Substantia nigra (tissue), 51 donors: ENCODE measurements at places on chromosomes 5 and 9.

- no peak for DNase-seq
Observed at GRCh38 chr5:65142511-65143011, 339.2 kb downstream of the ADAMTS6 start.

- DNase-seq: no peak
Observed at GRCh38 chr9:15211815-15212495, 95.1 kb downstream of the TTC39B start.

DNA sequence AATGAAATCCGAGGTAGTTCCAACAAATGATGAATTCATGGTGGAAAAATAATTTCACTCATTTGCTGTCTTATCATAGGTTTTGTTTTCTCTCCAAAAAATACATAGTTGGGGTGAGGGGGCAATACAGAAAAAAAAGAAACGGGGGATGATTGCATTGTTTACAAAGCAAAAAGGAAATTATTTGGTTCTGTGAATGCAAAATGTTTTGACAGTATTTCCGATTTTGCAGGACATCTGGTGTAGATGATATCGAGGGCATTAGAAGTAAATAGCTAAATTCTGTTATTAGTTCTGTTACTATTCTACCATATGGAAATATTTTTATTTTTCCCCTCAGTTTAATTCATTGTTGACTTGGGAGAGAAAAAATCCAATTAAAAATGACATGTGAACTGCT, 201.7 kb downstream of the MARCHF11 start:
- no peak for DNase-seq

GRCh38 chr9:133677126-133678010, 41.2 kb downstream of the DBH start:
- DNase-seq: no peak

GRCh38 chr9:21481470-21482056, 550 bp downstream of the IFNE start:
- no peak for DNase-seq

DNA sequence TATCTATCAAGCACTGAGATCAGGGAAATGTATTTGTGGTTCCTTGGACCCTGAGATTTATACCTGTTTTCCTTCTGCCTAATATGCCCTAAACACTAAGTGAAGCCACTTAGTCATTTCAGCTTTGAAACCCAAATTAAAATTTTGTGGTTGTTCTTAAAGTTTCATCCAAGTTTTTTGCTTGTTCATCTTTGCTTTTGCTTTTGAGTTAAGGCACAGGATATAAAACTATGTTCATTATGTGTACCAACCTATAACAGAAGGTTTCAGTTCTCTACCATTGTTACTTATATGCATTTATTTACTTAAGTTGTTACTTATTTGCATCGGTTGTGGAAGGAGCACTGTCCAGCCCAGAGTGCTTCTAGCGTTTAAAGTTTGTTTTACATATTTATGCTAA, 382.3 kb downstream of the PTPRD start:
- no peak for DNase-seq

GRCh38 chr9:91903126-91903911, 46.7 kb downstream of the ROR2 start:
- peak; percentile 30 for DNase-seq

DNA sequence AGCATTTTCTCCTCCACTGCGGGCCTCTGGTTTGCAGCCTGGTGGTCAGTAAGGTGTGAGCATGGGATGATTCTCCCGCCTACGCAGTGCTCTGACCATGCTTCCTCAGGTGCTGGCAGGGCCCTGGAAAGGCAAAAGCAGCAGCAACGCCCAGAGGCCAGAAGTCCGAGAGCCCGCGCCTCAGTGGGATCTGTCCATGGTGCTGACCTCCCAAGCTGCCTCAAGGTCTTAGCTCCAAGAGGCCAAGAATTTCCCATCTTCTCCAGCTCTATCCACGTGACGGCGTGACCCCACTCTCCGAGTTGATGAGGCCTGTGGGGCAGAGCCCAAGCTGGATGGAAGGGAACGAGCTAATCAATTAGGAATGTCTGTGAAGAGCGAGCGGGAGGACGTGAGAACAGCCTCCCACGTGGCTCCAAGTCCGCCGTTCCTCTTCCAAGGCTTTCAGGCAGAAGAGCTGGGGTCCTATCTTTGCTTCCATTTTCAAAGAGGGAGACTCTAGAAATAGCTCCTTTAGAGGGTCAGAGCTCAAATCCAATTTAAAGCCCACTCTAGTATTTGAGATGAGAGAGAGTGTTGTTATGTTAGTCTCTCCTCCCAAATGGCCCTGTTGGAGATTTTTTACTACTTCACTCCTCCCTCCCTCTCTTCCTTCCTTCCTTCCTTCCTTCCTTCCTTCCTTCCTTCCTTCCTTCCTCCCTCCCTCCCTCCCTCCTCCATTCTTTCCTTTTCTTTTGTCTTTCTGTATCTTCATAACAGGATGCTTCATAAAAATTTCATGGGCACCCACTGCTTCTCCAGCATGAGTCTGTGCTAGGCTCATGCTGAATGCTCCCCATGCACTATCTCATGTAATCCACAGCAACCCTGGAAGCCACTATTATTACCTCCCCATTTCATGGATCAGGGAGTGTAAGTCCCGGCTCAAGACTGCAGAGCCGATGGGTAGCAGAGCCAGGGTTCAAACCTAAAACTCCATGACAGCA, 69.3 kb downstream of the OLFM1 start:
- DNase-seq: no peak

DNA sequence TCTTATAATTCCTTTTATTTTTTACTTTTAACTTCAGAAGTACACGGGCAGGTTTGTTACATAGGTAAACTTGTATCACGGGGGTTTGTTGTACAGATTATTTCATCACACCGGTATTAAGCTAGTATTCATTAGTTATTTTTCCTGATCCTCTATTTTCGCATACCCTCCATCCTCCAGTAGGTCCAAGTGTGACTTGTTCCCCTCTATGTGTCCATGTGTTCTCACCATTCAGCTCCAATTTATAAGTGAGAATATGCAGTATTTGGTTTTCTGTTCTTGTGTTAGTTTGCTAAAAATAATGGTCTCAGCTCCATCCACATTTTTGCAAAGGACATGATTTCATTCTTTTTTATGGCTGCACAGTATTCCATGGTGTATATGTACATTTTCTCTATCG, 43.1 kb upstream of the IFNE start:
- DNase-seq: no peak

DNA sequence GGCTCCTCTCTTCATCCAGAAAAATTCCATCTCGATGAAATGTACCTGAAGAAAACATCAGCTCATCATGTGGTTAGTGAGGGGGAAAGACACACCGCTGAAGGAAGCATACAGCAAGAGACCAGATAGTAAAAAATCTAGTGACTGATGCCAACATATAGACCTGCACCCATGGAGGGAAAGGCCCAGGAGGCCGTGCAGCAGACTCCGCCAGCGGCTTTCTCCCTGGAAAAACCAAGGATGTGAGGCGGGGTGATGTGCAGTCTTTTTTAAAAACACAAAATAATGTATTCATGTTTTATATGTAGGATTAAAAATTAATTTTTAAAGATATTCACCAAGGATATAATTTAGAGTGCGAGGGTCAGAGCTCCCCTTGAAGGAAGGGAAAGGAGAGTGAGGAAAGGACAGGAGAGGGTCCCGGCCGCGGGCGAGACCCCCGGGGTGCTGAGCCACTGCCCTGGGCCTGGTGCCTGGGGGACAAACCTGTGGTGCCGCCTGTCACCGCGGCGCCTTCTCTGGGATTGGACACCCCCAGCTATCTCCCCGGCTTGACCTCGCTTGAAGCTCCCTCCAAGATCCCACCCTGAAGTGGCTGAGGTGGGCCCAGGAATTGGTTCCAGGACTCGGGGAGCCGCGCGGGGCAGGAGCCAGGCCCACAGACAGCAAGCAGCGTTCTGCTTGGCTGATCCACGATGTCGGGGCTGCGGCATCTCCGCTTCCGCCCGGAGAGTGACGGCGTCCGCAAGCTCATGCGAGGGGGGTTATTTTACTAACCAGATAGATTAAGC, 12.1 kb upstream of the UNC5A start:
- DNase-seq: no peak

DNA sequence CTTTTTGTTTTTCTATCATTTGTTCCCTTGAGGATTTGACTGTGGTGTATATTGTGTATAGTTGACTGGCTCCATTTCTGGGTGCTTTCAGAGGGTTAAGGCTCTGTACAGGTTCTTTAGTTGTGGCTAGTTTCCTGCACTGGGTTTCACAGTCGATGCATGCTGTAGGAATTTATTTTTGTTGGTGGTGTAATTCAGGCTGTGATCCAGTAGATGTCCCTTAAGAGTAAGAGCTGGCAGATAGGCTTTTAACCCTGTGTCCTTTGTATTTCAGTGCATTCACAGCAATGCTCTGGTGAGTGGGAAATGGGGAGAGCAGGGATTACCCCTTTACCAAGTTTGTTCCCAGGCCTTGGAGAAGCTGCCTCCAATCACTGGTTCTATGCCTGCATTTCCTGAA, 112.9 kb downstream of the SPATA31D1 start:
- no peak for DNase-seq

DNA sequence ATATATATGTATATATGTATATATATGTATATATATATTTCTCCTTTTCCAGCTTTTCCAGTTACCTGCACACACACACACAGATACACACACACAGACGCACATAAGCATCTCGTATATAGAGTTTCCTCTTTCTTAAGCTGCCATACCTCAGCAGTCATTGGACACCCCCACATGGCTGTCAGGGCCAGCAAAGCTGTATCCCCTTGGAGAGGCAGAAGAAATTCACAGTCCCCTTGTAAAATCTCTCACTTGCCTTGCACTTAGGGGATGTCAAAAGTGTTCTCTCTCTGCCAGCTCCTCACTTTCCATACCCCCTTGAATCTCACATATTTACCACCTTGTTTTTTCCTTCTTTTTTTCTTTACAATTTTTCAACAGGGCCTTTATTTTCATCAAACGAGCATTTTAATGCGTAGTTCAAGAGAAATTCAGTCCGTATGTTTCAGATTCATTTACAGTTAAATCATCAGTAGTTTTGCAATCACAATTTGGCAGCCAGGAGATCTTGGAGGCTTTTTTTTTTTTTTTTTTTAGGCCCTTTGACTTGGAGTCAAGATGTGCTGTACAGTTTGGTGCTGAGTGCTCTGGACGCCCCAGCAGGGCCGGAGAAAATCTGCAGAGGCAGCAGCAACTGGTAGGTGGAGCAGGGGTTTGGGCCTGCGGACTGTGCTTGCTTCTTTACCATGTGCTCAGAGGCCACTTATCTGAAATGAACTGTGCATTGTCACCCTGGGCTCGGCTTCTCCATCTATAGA, 244.9 kb upstream of the KLF4 start:
- DNase-seq: no peak

DNA sequence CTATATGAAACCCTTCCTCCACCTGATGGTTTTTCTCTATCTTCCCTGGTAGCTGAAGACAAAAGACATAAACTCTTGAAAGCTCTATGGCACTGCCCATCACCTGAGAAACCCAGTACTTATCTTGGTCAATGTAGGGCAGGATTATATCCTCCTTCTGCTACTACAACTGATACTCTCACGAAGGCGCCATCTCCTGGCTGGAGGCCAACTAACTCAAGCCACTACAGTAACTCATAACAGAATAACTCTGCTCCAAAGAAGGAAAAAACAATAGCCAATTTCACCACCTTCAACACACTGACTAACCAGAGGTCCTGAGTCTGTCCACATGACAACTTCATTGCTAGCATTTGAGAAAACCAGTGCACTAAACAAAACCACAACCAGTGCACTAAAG, 409.2 kb downstream of the CETN3 start:
- no peak for DNase-seq

GRCh38 chr5:57955511-57955910, 472.9 kb upstream of the ACTBL2 start:
- no peak for DNase-seq

GRCh38 chr5:35890021-35891020, 33.6 kb downstream of the IL7R start:
- DNase-seq: no peak

- DNase-seq: no peak
Observed at GRCh38 chr9:132078699-132079356, 839 bp downstream of the MED27 start.

DNA sequence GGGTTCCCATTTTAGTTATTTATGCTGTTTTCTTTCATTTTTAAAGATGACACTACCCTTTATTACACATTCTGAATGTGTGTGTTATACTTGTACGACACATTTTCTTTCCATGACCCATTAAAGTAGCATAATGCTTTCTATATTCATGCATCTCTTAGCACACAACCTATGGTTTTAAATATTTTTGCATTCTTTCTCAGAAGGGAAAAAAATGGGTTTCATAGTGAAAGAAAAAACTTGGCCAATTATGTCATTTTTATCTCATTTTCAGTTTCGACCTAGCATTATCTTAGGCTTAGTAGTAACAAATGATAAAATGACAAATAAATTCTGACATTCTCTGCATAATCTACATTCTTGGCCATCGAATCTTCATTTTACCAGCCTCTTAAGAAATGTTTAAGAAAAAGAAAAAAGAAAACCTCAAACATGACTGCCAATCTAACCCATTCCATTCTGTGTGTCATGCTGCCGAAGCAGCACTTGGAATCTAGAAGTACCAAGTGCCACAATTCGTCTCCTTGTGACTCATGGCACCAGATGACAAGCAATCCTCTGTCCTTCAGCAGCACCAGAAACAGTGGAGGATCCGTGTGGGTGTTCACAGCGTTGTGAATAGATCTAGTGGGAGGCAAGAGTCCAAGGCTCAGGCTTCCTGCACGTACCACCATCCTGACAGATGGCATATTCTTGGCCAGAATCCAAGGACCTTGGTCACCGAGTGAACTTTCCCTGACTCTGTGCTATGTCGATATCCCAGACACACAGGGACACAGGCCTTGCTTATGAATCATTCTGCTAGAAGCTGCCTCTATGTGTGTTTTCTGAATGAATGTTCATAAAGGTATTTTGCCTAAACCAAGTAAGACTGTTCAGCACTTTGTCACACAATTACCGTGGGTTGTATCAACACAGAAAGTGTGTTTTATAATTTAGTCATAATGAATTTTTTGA, 502.7 kb downstream of the NR2F1-AS1 start:
- peak; percentile 49 for DNase-seq

DNA sequence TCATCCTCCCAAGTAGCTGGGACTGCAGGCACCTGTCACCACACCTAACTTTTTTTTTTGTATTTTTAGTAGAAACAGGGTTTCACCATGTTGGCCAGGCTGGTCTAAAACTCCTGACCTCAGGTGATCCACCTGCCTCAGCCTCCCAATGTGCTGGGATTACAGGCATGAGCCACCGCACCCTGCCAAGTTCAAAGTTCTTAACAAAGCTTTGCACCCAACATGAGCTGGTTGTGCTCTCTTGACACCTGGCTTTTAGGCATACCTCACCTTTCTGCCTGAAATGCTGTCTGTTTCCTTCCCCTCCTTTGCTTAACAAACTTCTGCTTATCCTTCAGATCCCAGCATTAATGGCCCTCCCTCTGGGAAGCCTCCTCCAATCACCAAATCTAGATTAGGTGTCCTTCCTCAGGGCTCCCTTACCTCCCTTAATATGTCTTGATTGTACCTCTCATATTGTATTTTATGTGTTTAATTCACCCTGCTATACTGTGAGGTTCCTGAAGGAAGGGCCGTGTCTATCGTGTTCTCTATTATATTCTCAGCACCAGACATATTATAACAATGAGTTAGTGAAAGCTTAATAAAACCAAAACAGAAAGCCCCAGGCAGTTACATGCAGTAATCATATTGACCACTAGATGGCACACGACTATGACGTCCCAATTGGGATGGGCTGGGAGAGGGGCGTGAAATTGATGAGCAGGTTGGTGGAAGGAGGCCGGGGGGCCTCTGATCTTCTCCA, 62.9 kb upstream of the PPARGC1B start:
- no peak for DNase-seq

GRCh38 chr9:105141146-105141975, 103.1 kb upstream of the SLC44A1 start:
- no peak for DNase-seq
